ENCODE measurements at places on chromosomes 5 and 9. TPM values are rescaled to one million over a fixed set of nuclear protein-coding genes. Genes with fewer than 3 reads are reported as not detected.

EIF4E1B gene
- polyA plus RNA-seq, result 0.04 TPM

GRCh38 chr9:94987731-94988130 lies 261.2 kb downstream of the AOPEP start:
- no peaks in the 10 kb centered on the region for H3K27me3 ChIP-seq
- no peaks in the 10 kb centered on the region for H3K4me1 ChIP-seq
- no peak overlapping the region for H3K27ac ChIP-seq

GRCh38 chr9:125446561-125447094 lies 185.0 kb downstream of the GAPVD1 start:
- no peak for DNase-seq
- no peaks in the 10 kb centered on the region for H3K4me1 ChIP-seq
- no peaks in the 10 kb centered on the region for H3K36me3 ChIP-seq
- H3K4me3 ChIP-seq, result no peak overlapping the region

DNA sequence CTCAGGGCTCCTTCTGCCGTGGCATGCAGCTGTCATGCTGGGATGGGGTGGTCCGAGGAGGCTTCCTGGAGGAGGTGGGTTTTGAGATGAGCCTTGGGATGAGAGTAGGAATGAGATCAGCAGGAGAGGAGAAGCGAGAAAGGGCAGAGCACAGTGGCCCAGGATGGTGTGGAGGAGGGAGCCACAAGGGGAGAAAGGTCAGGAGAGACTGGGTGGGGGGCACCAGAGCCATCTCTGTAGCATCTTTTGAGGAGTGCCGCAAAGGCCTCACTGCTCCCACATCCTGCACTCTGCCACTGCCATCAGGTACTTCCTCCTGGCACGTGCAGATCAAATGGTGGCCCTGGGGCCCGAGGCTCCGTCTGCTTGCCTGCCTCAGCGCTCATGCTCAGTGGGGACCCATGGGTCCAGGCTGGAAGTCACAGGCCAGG lies 150.2 kb downstream of the MACROH2A1 start:
- DNase-seq, result no peak
- no peaks in the 10 kb centered on the region for H3K36me3 ChIP-seq
- H3K4me1 ChIP-seq, result peaks cover 43% of the 10 kb centered on the region
- no peak overlapping the region for H3K4me3 ChIP-seq
- H3K27me3 ChIP-seq, result peaks cover 3% of the 10 kb centered on the region

DNA sequence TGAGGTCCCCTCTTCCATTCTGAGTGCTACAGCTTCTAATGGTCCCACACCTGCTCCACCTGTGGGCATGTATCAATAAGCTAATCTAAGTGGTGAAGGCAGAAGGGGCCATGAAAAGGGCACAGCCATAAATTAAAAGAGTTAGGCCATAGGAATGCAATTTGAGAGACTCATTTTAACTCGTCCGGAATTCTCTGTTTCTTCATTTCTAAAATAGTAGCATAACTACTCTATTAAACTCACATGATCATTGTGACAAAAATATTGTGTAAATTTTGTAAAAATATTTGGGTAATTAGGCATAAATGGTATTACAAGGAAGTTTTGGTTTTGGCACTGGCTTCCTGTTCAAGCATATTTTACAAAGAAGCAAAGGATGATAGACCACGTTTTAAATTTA lies 103.1 kb upstream of the TXNDC8 start:
- no peak for DNase-seq
- H3K27me3 ChIP-seq, result no peaks in the 10 kb centered on the region
- H3K27ac ChIP-seq, result no peak overlapping the region
- H3K4me3 ChIP-seq, result no peak overlapping the region

- H3K36me3 ChIP-seq, result no peaks in the 10 kb centered on the region
- H3K27ac ChIP-seq, result no peak overlapping the region
- no peaks in the 10 kb centered on the region for H3K4me1 ChIP-seq
- peaks cover 2% of the 10 kb centered on the region for H3K27me3 ChIP-seq
These were observed 317.6 kb upstream of the KLF4 start for GRCh38 chr9:107807183-107807582.

DNA sequence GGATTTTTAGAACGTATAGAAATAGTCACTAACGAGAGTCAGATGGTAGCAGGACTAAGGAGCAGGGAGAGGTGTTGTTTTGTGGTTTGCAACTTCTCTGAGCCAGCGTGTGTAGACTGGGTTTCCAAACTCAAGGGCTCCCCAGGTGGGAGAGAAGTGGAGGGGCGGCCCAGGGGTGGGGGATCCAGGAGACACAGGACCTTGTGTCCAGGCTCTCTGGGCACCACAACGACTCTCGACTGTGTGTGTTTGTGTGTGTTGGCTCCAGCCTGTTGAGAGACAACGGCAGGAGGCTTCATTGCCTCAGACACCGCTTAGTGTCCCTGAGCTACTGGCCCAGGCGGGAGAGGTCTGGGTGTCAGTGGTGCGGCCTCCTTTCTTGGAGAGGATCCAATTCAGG lies 934 bp upstream of the FCN1 start:
- peak; percentile 33 for DNase-seq
- no peak overlapping the region for H3K27ac ChIP-seq
- no peaks in the 10 kb centered on the region for H3K36me3 ChIP-seq

- no peak overlapping the region for H3K27ac ChIP-seq
- H3K36me3 ChIP-seq, result no peaks in the 10 kb centered on the region
- H3K27me3 ChIP-seq, result no peaks in the 10 kb centered on the region
- no peak overlapping the region for H3K4me3 ChIP-seq
- peaks cover 6% of the 10 kb centered on the region for H3K4me1 ChIP-seq
These were observed 30.2 kb upstream of the DUSP1 start for GRCh38 chr5:172801179-172801671.

DNA sequence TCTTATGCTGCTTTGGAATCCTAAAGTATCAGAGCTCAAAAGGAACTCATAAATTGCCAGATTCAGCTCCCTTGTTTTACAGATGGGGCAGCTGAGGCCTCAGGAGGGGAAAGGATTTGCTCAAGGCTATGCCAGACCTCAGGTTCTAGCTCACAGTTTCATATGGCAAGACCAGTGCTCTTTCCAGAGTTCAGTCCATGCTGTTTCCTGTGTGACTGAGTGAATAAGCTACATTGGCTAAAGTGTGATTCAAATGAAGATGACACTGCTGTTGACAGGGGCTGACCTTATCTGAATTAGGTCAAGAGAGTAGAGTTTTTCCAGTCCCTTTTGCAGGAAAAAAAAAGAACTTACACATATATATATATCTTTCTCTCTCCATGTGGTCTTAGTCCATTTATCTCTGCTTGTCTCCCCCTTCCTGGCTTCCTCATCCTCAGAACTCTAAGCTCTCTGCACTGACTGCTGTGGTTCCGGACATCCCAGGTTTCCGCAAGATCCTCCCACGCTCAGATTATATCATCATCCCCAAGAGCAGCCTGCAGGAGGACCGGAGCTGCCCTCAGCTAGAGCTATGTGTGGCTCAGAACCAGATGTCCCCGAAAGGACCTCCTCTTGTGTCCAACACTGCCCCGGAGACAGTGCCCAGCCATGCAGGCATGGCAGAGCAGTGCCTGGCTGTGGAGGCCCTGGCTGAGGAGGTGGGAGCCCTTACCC lies 9.3 kb downstream of the HMGXB3 start:
- DNase-seq, result no peak
- no peaks in the 10 kb centered on the region for H3K4me1 ChIP-seq
- peak overlapping the region; percentile 31 for H3K27ac ChIP-seq

DNA sequence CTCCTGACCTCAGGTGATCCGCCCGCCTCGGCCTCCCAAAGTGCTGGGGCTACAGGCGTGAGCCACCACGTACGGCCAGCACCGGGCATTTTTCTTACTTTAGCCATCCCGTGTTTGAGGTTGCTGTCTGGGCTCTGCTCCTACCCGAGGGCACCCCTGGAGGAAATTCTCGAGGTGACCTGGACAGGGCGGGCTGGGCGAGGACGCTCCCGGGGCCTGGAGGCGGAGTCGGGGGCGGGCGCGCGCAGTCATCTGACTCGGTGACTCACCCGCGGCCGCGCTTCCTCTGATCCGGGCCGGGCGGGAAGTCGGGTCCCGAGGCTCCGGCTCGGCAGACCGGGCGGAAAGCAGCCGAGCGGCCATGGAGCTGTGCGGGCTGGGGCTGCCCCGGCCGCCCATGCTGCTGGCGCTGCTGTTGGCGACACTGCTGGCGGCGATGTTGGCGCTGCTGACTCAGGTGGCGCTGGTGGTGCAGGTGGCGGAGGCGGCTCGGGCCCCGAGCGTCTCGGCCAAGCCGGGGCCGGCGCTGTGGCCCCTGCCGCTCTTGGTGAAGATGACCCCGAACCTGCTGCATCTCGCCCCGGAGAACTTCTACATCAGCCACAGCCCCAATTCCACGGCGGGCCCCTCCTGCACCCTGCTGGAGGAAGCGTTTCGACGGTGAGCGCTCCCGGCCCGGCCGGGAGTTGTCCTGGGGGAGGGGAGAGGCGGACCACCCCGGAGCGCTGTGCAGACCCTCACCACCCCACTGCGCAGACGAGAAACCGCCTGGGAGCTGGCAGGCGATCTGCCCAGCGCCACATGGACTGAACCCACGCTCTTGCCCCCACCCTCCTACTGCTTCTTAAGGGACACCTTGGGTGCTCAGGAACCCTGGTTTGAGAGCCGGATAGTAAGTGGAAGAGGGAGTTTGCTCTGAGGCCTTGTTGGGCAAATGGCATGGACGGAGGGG lies at the start of gene HEXB:
Gene HEXB, plus strand, starts transcription at position 334 of the 952 bp plus-strand sequence. Its CDS starts 28 bp downstream, at position 362.
- peaks cover 23% of the 10 kb centered on the region for H3K4me1 ChIP-seq
- H3K4me3 ChIP-seq, result peak within 1 kb of the TSS; percentile 85
- peak within 1 kb of the TSS; percentile 88 for H3K27ac ChIP-seq
- H3K36me3 ChIP-seq, result peaks cover 14% of the 10 kb centered on the region
- DNase-seq, result peak; percentile 94

PLPP6 gene
- 1.1 TPM for polyA plus RNA-seq

GRCh38 chr5:147234239-147234824 lies 494 bp upstream of the STK32A start:
- H3K4me3 ChIP-seq, result peak overlapping the region; percentile 72
- no peaks in the 10 kb centered on the region for H3K27me3 ChIP-seq
- DNase-seq, result no peak
- H3K36me3 ChIP-seq, result no peaks in the 10 kb centered on the region

CDX1 gene
- polyA plus RNA-seq, result not detected

GRCh38 chr5:90602681-90603080 lies 44.1 kb downstream of the ADGRV1 start:
- H3K27me3 ChIP-seq, result no peaks in the 10 kb centered on the region
- H3K36me3 ChIP-seq, result no peaks in the 10 kb centered on the region
- no peak for DNase-seq
- H3K27ac ChIP-seq, result no peak overlapping the region
- no peak overlapping the region for H3K4me3 ChIP-seq

GRCh38 chr9:98559561-98559960 lies 149.2 kb downstream of the GABBR2 start:
- no peak overlapping the region for H3K4me3 ChIP-seq
- H3K27ac ChIP-seq, result no peak overlapping the region
- DNase-seq, result no peak
- H3K27me3 ChIP-seq, result no peaks in the 10 kb centered on the region
- H3K4me1 ChIP-seq, result no peaks in the 10 kb centered on the region

DNA sequence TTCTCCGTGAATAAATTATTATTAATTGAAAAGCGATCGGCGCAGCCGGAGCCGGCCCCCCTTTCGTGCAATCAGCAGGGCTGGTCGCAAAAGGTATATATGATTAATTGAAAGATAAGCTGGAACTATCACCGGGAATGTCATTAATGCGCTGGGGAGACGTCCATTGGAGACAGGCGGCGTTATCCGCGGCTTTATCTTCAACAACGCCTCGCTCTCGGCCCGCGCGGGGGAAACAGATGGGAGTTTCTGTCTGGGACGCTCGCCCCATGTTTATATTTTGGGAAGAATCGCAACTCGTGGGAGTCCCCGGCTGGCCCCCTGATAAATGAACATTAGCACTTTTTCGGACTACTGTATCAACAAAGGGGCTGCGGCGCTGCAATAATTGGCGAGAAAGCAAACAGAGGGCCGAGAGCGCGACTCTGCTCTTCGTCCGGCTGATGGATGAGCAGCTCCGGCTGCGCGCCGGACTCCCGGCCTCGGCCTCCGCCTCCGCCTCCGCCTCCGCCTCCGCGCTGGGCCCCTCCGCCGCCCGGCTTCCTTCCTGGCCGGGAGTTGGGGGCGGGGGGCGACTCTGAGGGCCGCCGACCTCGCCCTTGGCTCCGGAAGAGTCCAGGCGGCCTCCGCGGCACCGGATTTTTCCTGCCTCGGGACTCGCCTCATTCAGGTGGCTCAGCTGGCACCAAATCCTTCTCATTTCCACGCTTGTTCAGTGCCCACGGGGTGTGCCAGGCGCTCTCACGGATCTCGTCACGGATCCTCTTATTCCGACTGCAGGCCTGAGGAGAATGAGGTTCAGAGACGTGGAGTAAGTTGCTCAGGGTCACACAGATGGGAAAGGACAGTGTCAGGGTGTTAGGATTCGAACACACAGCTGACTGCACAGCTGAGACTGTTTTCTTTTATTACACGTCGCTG lies 3.6 kb upstream of the NKX2-5 start:
- no peaks in the 10 kb centered on the region for H3K36me3 ChIP-seq
- H3K4me1 ChIP-seq, result peaks cover 12% of the 10 kb centered on the region
- DNase-seq, result no peak

- H3K27me3 ChIP-seq, result no peaks in the 10 kb centered on the region
- no peaks in the 10 kb centered on the region for H3K36me3 ChIP-seq
- no peak for DNase-seq
- no peaks in the 10 kb centered on the region for H3K4me1 ChIP-seq
These were observed 69.5 kb upstream of the ANXA1 start for GRCh38 chr9:73081979-73082657.

DNA sequence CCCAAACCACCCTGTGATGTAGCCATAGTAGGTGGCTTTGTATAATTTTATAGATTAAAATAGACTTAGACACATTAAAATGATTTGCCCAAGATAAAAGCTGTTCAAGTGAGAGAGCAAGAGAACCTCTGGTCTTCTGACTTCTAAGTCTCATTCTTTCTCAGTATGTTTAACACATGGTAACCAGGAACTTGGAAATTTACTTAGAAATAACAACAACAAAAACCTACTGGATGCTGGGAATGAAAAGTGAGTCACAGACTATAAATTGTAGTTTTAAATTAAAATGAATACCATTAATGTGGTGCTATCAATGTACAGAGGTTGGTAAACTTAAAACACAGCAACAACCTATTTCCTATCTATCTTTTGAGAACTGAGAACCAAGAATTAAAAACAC lies 30.4 kb downstream of the HMGCR start:
- no peaks in the 10 kb centered on the region for H3K4me1 ChIP-seq
- H3K36me3 ChIP-seq, result no peaks in the 10 kb centered on the region
- no peak overlapping the region for H3K4me3 ChIP-seq
- DNase-seq, result no peak
- H3K27me3 ChIP-seq, result no peaks in the 10 kb centered on the region

Measured in psoas muscle (tissue), 8 donors.